ENCODE measurements at places on chromosomes 13 and 19.

GRCh38 chr19:10544242-10544752, 593 bp downstream of the ATG4D start:
- peak; percentile 43 for DNase-seq

DNA sequence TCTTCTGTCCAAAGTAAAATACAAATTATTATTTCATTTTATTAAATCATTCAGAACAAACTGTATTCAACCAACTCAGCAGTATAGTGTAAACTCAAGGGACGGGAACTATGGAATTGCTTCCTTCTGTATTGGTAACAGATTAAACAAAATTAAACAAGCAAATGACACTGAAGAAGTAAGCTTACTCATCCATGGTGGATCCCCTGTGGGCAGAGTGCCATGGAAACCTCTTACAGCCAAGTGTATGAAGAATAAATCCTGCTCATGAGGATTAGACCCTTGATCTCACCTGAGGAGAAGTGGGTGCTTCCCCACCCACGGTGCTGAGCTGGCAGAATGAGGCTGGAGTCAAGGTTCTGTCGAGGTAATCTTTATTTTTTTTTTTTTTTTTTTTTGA, 18.0 kb upstream of the RFXAP start:
- DNase-seq: no peak

- DNase-seq: no peak
These were observed 64.8 kb downstream of the SOX1 start for GRCh38 chr13:112131713-112132113.

DNA sequence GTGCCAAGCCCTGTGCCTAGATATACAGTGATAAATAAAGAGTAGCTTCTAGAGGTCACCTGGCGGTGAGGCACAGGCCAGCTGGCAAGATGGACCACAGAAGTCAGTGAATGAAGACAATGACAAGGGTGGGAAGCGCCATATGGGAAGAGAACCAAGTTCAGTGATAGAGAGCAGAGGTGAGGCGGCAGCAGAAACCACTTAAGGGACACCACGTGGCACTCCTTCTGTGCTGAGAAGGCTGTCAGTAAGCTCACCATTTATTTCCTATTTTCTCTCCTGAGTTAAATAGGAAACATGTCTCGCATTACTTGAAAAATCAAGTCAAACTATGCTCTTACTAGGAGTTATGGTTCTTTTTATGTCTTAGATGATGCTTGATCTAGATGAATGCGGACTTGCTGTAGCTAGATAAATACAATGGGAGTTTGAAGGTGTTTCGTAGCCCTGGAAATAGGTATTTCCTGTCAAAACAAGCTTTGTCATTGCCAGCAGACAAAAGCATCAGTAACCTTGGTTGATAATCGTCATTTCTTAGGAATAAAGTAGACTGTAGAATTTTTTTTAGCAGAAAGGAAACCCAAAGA, 17.8 kb downstream of the ALOX5AP start:
- no peak for DNase-seq

DNA sequence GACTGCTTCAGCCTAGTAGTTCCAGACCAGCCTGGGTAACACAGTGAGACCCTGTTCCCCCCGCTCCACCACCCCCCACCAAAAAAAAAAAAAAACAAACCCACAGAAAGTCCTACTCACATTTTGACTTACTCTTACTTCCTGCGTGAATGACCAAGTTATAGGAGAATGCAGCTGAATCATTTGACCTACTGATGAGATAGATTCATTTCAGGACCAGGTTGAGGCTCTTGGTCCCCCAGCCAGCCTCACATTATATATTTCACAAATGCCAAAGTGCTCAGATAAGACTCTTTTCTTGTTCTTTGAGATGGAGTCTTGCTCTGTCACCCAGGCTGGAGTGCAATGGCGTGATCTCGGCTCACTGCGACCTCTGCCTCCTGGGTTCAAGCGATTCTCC, 70.2 kb downstream of the KLF5 start:
- no peak for DNase-seq

GRCh38 chr19:7267792-7268704, 26.2 kb downstream of the INSR start:
- DNase-seq: peak; percentile 89
